ENCODE measurements at places on chromosomes 16 and 17.

DNA sequence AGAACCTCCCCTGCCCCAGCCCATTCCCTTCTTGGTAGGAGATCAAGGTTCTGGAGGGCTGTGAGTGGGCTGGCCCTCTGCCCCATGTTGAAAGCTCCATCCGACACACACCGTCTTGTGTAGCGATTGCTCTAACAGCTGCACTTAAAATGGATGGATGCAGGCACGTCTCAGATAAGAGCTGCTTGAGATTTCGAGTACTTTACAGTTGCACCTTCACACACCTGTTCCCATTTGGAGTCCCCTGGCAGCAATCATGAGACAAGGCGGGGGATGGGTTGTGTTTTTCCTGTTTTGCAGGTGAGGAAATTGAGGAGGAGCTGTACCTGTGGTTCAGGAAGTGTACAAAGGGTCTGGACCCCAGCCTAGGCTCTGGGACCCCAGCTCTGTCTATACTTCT lies 25.6 kb upstream of the TAC4 start:
- DNase-seq: no peak

- DNase-seq: no peak
Measured at GRCh38 chr17:79513206-79513605, 97.6 kb downstream of the RBFOX3 start.

DNA sequence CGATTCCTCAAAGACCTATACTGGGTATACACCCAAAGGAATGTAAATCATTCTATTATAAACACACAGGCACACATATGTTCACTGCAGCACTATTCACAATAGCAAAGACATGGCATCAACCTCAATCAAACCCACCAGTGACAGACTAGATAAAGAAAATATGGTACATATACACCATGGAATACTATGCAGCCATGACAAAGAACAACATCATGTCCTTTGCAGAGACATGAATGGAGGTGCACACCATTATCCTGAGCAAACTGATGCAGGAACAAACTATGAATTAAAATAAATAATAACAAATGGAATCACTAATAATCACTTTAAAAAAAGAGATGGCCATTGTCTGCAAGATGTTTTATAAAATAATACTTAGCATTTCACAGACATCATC lies 380.1 kb downstream of the GRIN2A start:
- DNase-seq: no peak

DNA sequence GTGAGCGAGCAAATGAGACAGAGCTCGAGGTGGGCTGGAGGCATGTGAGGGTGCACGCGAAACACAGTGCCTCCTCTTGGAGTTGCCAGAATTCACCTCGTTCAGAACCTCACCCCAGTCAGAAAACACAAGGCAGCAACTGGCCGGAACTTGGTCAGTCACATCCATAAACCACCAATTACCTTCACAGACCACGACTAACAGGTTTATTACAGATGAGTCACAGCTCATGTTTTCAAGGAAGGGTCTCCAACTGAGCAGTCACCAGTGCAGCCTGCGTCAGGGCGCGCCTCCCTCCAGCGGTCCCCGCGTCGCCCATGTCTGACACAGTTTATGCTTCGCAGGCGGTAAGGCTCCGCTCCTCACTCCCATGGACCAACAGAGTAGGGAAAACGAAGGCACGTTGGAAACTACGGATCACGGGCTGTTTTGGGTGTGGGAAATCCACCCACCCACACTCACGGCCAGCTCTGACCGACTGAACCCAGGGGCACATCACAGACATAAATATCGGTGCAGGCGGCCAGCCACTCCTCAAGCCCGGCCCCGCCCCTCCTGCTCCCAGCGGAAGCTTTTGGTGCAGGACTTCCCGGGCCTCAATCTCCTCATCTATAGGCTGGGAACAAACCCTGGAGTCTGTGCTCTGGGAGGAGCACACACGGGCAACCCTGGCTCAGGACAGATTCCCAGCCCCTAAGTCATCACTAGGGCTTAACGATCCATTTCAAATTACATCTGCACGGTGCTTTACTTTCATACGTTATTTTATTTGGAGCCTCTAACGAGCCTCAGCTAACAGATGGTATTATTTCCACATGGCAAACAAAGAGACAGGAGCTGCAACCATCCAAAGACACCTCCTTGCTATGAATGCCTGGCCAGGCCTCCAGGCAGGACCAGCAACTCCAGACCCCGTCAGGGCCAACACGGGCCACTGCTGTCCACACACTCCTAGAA lies 126.3 kb downstream of the ZNF778 start:
- DNase-seq: no peak

DNA sequence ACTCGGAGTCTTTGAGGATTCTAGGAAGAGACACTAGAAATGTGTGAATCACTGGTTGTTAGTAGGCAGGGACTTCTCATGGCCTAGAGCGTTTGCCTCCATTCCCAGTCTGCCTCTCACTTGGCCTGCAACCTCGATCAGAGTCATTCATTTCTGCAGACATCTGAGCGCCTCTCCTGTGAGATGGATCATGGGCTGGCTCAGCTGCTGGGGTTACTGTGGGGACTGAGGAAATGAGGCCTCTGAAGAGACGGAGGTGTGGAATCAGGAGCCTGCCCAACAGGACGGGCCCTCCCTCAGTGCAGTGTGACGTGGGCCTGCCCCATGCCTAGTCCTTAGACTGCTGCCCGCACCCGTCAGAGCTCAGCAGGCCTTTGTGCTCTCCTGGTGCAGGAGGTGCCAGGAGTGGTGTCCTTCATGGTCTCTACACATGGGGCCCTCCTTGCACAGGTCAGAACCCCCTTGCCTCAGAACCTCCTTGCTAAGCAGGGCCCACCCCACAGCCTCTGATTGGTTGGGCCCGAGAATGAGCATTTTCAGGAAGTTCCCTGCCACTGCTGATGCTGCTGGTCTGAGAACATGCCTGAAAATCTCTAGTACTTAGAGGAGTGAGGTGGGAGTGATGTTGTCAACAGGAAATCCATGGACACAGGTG lies 99.4 kb downstream of the NPIPB11 start:
- no peak for DNase-seq

All from NCI-H1048 (cell line).